Stimulated activated CD8-positive, alpha-beta memory T cell treated with anti-CD3 and anti-CD28 coated beads, Interleukin-12 subunit alpha, Interleukin-12 subunit beta, amount 100 ng/mL, for 1 hour (primary cell): ENCODE measurements at places on chromosomes 13 and 19.

GRCh38 chr13:38365661-38366060 lies 16.0 kb downstream of the UFM1 start:
- DNase-seq = no peak

DNA sequence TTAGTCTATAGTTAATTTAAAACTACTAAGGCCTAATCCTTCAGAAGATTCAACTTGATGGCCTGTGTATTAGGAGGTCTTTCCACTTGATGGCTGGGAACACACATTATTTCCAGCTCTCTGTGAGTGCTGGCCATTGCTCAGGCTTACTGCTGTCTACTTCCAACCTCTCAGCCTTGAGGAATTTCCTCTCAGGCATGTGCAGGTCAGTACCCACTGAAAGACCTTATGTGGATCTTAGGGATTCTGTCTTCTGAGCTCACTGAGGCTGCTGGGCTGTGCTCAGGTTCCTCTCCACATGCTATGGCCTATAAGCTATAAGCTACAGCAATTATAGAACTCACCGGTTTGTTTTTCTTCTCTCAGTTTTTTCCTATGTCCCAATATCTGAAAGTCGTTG lies 11.6 kb upstream of the UFM1 start:
- no peak for DNase-seq

DNA sequence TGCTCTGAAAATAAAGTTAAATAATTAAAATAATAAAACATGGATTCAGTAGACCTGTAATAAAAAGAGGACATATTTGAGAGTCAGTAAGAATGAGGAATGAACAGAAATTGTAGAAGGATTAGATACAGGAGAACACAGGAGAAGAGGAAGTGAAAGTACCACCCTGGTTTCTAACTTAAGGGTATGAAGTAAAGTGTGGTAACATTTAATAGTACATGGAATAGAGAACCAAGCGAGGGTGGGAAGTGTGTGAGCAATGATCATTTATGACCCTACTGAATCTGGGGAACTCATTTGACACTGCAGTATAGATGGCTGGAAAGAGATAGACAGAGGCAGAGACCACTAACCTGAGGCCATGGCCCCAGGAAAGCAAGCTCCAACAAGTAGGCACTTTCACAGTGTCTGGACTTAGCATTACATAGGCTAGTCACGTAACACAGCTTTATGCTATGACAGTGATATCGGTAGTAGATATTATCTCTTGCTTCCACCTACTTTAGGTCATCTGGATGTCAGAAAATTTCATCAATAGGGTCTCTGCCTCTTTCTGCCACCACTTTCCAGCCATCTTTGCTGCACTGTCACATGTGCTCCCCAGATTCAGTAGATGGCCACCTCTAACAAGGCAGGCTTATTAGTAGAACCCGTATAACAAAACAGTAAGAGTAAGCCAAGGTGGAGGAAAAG lies 633.9 kb upstream of the MIR17HG start:
- no peak for DNase-seq

DNA sequence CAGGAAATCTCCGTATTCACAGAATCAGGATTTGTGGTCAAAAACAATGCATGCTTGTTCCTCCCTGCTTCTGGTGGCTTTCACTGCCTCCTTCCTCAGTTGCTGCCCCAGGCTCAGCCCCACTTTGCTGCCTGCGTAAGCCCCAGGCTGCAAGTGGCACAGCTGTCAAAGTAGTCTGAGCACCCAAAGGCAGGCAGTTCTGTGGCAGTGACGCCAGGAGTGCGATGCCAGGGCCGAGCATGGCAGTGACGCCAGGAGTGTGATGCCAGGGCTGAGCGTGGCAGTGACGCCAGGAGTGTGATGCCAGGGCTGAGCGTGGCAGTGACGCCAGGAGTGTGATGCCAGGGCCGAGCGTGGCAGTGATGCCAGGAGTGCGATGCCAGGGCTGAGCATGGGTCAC lies 77.3 kb upstream of the GPR183 start:
- DNase-seq = no peak

DNA sequence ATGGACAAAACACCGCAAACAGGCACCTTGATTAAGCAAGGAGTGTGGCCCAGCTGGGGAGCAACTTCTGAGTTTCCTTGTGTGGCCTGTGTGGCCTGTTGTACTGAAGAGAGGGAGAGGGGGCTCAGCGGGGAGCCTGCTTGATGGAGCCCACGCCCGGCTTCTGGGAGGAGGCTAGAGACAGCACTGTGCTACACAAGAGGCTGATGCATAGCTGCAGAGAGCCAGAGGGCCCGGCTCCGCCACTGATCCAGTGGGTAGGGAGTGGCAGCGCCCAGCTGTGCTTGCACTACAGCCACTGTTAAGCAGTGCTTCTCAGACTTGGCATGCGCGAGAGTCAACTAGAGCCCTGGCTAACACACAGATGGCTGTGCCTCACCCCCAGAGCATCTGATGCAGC lies 19.0 kb downstream of the LYL1 start:
- no peak for DNase-seq

DNA sequence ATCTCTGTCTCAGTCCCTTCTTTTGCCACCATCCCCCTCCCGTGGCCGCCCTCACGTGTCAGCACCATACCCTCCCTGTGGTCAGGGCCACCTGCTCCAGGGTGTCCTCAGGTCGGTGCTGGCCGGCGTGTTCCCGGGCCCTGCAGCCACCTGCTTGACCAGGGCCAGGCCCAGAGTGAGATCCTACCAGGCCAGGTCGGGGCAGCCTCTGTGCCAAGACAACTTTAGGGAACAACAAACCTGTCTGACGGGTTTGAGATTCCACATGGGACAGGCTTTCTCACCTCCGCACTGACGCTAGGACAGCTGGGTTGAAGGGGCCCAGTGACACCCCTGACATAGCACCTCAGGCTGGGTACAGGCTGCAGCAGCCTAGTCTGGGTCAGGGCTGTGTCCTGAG lies 7.5 kb upstream of the SBNO2 start:
- DNase-seq = no peak

GRCh38 chr19:41616792-41617621 lies 9.9 kb downstream of the CEACAM4 start:
- no peak for DNase-seq

- DNase-seq = no peak
These were observed 92.7 kb downstream of the LHFPL6 start for GRCh38 chr13:39510316-39510695.

DNA sequence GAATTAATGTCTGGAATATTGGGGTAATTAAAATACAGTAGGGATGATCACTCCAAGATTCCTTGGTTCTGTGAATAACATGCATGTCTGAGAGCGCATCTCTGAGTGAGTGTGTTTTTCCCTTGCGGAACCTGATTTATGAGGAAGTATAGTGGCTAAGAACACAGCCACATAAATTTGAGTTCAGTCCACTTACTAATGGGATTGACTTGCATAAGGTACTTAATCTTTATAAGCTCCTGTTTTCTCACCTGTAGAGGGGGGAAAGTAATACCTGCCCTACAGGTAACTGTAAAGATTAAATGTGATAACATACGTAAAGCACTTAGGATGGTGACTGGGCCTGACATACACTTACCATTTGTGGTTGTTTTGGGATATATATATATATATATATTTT lies 60.8 kb downstream of the KLF5 start:
- no peak for DNase-seq

GRCh38 chr13:44283600-44283999 lies 90.0 kb upstream of the SERP2 start:
- DNase-seq = no peak

DNA sequence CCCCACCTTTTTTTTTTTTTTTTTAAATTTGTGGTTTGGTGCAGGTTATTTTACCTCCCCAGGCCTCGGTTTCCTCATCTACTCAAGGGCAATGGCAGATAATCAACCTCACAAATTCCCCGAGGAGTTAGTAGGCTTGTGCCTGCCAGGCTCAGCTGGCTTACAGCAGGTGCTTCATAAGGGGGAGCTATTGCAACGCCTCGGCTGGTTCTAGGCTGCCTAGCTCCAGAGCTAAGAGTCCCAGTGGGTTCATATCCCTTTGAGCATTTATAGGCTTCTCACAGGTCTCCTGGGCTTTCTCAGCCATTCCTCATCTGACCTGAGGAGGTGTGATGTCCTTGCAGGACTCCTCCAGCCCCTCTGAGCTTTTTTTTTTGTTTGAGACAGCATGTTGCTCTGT lies 10.6 kb downstream of the BCKDHA start:
- no peak for DNase-seq

GRCh38 chr13:33106656-33107360 lies 90.6 kb downstream of the KL start:
- DNase-seq = no peak

DNA sequence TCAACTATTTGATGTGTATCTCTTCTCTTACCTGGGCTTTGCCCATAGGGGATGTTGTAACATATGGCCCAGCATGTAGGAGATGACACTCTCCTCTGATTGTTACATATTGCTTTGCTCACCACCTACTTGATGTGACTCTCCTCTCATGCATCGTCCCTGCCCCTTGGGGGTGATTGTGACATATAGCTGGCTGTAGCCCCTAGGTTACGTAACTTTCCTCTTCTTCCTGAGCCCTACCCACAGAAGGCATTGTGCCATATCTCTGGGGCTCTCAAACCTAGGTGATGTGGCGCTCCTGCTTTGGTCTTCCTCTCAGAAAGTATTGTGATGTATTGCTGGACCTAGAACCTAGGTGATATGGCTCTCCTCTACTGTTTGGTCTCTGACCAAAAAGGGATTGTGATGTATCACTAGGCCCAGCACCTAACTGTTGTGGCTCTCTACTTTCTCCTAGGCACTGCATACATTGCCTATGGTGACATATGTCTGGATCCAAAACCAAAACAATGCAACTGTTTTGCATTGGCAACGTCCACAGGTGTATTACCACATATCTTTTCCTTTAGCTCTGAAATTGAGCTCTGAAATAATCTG lies 71.9 kb upstream of the ZNF724 start:
- DNase-seq = no peak

- DNase-seq = no peak
These were observed 444.8 kb downstream of the OLFM4 start for GRCh38 chr13:53473397-53473796.

DNA sequence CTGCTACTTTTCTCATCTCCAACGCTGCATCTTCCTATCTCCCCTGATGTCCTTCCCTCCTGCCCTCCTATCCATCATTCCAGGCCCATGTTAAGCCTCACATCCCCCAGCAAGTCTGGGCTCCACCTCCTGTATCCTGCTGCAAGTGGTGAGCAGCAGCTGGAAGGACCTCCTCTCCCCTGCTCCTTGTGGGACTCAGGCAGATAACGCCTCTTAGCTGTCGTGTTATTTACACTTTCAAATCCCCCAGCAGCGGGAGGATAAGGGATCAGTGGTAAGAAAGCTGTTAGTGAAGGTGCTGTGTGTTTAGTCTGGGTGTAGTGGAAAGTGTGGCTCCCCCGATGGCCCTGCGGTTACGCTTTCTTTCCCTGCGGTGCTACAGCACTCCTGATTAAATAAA lies 211.9 kb downstream of the ZNF536 start:
- no peak for DNase-seq

GRCh38 chr13:33369073-33369472 lies 83.5 kb upstream of the STARD13 start:
- no peak for DNase-seq

- no peak for DNase-seq
These were observed 8.5 kb upstream of the ZNF91 start for GRCh38 chr19:23403581-23404324.

GRCh38 chr13:82076496-82076895 lies 1735.6 kb upstream of the SPRY2 start:
- DNase-seq = no peak

DNA sequence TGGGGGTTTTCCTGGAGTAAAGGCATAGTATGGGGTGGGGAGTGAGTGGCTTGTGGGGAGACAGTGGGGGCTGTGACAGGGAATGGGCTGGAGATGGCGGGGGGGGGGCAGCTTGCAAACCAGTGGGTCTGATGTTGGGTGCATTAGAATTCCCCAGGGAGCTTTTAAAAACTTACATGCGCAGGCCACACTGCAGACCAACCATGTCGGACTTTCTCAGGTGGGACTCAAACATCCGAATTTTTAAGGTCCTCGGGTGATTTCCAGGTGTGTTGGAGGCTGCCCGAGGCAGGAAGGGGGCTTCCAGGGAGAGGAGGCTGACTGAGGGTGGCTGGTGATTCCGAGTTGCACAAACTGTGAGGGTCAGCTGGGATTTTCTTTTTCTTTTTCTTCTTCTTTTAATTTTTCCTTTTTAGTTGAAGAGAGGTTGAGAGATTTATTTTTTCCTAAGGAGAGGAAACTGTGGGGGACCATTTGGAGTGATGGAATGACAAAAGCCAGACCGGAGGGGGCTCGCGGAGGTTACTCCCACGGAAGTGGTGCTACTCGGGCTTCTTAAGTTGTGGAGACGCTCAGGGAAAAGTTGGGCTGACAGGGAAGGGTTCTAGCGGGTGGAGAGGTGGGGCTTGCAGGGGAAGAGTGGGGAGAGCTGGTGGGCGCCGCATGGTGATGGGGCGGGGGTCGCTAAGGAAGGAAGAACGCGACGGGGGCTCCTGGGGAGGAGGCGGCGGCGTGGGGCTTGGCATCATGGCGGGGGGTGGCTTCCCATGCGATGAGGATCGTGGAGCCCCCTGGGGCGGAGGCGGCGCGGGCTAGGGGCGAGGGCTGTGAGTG lies 997 bp upstream of the CACNG8 start:
- no peak for DNase-seq

- DNase-seq = no peak
These were observed 174.7 kb downstream of the POU4F1 start for GRCh38 chr13:78428646-78429045.

DNA sequence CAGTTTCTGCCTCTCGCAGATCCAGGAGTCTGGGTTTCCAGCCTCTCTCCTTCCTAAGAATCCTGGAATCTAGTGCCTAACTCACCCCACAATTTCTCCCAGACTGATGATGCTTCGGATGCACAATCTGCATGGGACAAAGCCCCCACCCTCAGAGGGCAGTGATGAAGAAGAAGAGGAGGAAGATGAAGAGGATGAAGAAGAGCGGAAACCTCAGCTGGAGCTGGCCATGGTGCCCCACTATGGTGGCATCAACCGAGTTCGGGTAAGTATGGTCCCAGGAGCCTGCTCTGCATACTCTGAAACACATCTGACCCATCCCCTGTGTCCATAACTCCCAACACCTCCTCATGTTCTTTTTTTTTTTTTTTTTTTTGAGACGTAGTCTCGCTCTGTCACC lies 796 bp downstream of the GRWD1 start:
- no peak for DNase-seq

DNA sequence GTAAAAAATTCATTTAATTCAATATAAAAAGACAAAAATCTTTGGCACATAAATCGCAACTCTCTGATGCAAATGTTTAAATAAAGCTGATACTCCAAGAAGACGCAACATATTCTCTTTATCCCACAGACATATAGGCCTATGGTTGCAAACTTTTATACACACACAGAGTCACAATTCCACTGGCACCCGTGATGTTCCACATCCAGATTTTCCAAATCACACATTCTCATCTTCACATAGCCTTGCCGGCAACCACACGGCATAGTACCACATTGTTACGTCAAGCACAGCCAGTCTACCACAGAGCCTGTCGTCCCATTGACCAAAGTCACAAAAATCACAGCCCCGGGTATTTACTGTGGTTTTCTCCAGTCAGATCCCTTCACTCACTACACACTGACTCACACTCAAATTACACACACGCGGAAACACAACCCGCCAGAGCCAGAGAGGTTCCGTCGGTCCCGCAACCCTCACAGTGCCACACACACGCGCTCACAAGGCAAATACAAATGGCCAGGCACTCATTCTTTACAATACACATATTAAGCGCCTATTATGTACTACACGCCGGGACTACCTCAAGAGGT lies 546 bp upstream of the ZNF546 start:
- peak; percentile 8 for DNase-seq
